ENCODE measurements at places on chromosomes 13 and 19.

- DNase-seq, result no peak
Observed at GRCh38 chr19:16115301-16116039, 3.8 kb downstream of the RAB8A start.

DNA sequence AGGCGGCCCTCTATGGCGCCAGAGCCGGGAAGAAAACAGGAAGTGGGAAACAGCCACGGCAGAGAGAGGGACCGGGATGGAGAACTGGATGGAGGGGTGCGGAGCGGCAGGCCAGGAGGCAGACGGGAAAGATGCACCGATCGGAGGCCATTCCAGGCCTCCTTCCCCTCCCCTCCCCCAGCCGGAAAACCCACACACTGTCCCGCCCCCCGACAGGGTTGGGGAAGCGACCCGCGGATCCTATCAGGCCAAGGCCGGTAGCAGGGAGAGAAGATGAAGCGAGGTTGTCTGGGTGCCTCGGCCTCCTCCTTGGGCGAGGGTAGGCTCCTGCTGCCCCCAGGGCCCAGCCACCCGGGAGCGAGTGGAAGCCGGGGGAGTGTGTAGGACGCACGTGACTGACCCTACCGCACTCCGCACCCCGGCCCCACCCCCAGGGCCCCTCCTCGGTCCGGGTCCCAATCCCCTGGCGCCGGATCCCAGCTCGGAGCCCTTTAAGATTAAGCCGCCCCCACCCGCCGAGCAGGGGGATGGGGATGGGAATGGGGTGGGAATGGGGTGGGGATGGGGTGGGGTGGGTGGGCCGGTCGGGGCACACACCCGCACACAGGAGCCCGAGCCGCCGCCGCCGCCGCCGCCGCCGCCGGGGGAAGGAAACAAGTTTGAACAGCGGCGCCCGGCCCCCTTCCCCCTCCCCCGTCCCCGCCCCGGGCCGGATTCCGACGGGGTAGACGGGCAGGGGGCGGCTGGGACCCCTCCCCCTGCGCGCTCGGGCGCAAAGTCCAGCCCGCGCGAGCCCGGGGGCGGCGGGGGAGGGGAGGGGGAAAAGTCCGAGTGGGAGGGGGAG lies 1.5 kb downstream of the ERF start:
- peak; percentile 59 for DNase-seq

GRCh38 chr19:38373907-38374331 lies 452 bp upstream of the PSMD8 start:
- no peak for DNase-seq

GRCh38 chr13:113857531-113858195 lies 6.2 kb downstream of the GAS6 start:
- no peak for DNase-seq

- peak; percentile 56 for DNase-seq
Observed at GRCh38 chr19:38850976-38851621, 1.3 kb upstream of the HNRNPL start.

DNA sequence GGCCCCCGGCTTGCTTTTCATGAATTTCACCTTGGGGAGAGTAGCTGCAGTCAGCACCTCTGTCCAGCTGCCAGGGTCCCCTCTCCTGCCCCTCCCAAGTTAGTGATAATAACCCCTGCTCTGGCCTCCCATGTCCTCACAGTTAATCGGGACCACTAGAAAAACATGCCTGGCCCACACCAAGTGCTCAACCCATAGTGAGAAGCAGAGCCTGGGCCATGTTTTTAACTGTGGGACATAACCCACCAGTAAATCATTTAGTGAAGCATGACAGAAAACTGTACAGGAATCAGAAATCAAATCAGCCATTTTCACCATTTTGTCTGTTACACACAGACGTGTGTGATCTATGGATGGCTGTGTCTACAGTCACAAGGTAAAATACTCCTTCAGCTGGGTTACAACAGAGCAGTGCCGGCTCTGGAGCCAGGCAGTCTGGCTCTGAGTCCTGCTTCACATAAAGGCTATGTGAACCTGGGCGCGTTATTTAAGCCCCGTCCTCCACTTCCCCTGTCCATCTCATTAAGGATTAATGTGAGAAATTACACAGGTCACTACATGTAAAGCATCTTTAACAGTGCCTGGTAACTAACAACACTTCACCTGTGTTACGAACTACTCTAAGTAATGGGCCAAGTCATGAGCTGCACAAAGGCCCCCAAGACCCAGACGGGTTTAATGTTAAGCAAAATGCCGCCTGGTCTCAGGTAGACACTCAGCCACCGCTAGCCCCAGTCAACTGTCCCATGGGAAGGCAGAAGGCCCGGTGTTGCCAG lies 7.6 kb upstream of the ECH1 start:
- no peak for DNase-seq

GRCh38 chr13:110714797-110715394 lies 1.4 kb downstream of the ING1 start:
- no peak for DNase-seq

DNA sequence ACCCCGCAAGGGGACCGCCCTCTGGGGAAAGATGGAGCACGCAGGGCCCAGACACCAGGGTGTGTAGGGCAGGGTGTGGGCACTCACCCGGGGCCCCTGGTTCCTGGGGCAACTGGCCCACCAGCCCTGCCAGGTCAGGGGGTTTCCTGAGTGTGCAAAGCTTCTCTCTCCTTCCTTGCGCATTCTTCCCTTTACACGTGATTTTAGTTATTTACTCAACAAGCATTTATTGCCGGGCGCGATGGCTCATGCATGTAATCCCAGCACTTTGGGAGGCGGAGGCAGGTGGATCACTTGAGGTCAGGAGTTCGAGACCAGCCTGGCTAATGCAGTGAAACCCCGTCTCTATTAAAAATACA lies 20.4 kb downstream of the PRR36 start:
- DNase-seq, result no peak

DNA sequence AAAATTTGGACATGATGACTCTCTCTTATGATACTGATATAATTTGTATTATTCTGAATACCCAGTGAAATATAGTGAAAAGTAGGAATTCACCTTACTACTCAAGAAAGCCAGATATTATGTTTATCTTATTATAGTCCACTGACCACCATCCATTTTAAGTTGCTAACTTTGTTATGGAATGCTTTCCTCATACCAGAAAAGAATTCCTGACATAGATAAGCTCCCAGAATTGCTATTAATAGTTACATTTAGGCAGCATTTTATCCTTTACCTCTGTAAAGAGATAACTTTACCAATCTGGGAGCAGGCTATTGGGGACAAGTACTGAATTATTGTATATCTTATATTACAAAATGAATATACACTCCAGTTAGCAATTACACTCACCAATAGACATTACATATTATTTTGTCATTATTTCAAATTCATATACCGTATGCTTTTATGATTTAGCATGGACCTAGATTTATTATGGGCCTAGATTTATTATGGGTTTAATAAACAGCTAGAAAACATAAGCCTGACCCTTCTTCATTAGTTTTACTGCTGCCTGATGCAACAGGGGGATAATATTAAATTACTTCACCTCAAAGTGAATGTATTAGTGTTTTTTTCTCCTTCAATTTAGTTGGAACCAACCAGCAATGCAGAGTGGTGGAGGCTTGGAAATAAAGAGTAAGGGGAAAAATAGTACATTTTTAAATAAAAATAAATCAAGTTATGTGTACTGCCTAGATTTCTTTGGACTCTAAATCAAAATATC lies 1886.1 kb downstream of the PCDH9 start:
- no peak for DNase-seq

GRCh38 chr19:46714444-46715106 lies 2.3 kb downstream of the PRKD2 start:
- DNase-seq, result peak; percentile 82

GRCh38 chr13:45316338-45316737 lies 24.6 kb downstream of the TPT1 start:
- no peak for DNase-seq

- DNase-seq, result peak; percentile 45
Observed at GRCh38 chr19:1407528-1408299, at the start of gene DAZAP1. Gene DAZAP1 (plus strand): TSS chr19:1407586. CDS start chr19:1407774, 188 bp downstream.

- DNase-seq, result no peak
Observed at GRCh38 chr13:113736258-113736731, 22.7 kb upstream of the TMEM255B start.

GRCh38 chr19:41217741-41218140 lies 1.3 kb upstream of the AXL start:
- no peak for DNase-seq

- no peak for DNase-seq
Observed at GRCh38 chr19:8210421-8211101, 1.4 kb downstream of the CERS4 start.

- no peak for DNase-seq
Observed at GRCh38 chr13:19817510-19818158, 34.9 kb upstream of the PSPC1 start.

DNA sequence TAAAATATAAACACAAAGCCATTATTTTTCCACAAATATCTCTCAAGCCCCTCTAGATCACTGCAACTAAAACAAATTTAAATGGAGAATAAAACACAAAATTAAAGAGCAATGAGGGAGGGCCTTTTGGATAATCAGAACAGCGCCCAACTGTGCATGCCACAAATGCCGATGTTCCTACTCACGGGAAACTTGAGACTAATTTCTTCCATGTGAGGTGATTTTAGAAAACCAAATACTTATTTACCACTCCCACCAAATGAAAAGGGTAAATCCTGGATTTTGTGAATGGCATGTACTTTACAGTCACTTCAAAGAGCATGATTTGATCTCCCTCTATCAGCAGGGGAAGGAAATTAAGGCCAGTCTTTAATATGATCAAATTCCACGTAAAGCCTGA lies 74.8 kb downstream of the SLC7A1 start:
- no peak for DNase-seq

DNA sequence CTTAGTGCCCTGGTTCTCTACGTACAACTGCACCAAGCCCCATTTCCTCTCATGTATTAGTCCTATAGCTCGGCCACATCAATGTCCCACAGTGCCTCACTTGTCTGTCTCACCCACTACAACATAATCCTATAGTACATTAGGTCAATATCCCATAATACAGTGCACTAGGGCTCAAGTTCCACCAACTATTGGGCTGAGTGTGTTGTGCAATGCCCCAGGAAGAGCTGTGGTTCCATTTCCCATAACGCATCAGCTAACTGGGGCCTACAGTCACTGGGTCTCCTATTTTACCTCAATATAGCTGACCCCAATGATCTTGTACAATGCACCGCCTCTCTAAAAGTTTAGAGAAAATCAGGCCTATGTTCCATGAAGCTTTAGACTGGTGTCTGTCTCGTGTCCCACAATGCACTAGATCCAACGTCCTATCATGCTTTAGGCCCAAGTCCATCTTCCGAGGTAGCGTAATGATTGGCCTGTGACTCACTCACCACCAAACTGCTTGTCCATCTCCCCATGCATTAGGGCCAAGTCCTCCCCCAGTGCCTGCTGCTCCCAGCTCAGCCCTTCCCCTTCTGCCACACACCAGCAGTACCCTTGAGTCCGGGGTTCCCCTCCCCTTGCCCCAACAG lies 21.8 kb downstream of the TSKS start:
- DNase-seq, result no peak

- DNase-seq, result no peak
Observed at GRCh38 chr13:81929988-81930387, 1589.1 kb upstream of the SPRY2 start.

DNA sequence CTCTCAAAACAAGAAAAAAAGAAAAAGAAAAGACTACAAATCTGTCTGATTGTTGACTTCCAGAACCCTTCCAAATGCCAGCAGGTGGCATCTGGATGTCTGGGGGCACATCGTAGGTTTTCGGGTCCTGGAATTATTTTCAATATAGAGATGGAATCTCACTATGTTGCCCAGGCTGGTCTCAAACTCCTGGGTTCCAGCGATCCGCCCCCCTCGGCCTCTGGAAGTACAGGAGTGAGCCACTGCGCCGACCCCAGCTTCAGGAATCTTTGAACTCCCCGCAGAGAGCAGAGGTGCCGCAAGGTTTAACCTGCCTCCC lies 567 bp upstream of the B3GNT3 start:
- no peak for DNase-seq

- DNase-seq, result peak; percentile 53
Observed at GRCh38 chr19:14059093-14059480, 2.8 kb downstream of the PALM3 start.

All from CD4-positive, alpha-beta T cell treated with Interleukin-17A for 1 hour (primary cell).